ENCODE measurements at places on chromosomes 16 and 17.

GRCh38 chr16:50692999-50693781 is at the start of gene NOD2:
Gene NOD2 (plus strand): TSS chr16:50693606. CDS start chr16:50699496, 5,890 bp downstream.
- DNase-seq, result peak; percentile 18

DNA sequence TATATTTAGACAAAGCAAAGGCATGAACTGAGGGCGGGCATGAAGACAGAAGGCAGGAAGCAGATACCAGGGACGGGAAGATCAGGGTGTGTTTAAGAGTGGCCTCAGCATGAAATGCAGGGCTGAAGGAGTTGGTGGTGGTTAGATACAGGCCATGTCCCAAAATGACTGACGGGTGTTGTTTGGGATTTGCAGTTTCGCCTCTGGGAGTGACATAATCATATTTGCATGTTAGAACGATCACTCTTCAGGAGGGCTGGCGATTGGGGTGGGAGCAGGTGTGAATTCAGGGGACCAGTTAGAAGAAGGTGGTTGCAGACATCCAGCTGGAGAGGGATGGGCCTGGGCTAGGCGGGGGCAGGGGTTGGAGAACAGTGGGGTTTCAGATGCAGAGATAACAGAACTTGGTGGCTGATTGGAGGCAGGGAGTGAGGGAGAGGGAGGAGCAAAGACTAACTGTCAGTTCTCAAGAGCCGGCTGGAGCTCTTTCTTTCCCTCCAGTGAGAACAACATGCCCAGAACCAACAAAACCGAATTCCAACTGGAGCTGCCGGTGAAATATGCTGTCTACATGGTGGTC is 27.2 kb upstream of the ITGAX start:
- DNase-seq, result peak; percentile 59

GRCh38 chr17:29196769-29197515 is 16.7 kb upstream of the MYO18A start:
- DNase-seq, result no peak

GRCh38 chr17:35293151-35293847 is 50.4 kb downstream of the SLFN5 start:
- DNase-seq, result no peak

- DNase-seq, result peak; percentile 23
Measured at GRCh38 chr17:58096892-58097291, 13.7 kb downstream of the DYNLL2 start.

GRCh38 chr17:66737524-66737923 is 97.4 kb upstream of the CACNG5 start:
- peak; percentile 79 for DNase-seq

DNA sequence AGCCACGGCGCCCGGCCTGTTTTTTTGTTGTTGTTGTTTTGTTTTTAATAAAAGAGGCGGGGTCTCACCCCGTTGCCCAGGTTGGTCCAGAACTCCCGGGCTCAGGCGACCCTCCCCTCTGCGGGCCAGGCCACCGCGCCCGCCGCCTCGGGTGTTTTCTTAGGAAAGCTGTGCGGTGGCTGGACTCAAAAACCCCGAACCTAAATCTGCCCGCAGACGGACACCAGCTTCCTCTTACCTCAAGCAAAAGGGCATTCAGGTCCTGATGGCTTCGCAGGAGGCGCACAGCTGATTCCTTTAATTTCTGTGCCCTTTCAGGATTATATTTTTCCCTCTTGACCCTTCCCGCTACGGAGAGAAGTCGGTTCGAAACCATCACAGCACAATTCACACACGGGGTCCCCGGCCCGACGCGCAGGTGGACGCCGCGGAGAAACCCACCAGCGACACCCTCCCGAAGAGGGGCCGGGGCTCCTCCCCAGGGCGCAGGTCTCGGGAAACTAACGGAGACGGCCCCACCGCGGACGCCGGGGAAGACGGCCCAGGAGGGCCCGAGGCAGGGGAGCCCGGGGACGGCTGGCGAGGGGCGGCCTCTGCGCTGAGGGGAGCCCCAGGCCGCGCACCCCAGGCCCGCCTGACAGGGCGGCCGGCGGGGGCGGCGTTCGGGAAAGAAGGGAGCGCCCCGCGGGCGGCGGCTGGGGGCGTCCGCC is 653 bp downstream of the FANCA start:
- peak; percentile 28 for DNase-seq

GRCh38 chr16:88857728-88858339 is 907 bp downstream of the TRAPPC2L start:
- DNase-seq, result peak; percentile 83

DNA sequence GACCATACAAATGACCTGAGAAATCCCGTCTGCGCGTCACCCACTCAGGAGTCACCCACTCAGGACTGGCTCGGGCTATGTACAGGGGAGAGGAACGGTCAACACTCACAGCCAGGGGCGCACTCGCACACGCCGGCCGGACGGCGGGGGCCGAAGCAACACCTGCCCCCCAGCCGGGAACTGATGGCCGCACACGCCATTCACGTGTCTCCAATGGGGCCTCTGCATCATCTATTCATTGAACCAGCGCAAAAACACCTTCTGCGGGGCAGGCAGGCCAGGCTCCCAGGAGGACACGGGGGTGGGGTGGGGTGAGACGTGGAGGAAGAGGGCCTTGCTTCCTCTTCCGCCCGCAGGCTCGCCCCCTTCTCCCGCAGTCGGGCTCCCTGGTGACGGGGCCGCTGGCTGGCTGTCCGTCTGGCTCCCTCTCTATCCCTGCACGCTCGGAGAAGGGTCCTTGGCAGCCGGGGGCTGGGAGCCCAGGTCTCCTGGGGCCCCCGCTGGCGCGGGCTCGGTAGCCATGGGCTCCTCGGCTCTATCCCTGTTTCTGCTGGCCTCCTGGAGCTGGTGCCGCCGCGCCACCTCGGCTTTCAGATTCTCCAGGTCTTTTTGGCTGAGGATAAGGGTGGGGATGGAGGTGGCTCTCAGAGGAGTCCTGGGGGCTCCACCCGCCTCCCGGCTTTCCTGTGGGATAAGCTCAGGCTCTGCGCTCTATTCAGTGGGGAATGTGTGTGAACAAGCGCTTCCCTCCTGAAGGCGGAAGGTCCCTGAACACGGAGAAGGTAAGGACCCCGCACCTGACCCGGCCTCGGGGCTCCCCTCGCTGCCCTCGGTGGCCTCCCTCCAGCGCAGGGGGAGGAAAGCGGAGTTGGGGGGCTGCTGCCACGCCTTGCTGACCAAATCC is 21.1 kb downstream of the CLUH start:
- DNase-seq, result no peak

GRCh38 chr17:42518755-42519545 is 17.1 kb upstream of the NAGLU start:
- DNase-seq, result no peak

DNA sequence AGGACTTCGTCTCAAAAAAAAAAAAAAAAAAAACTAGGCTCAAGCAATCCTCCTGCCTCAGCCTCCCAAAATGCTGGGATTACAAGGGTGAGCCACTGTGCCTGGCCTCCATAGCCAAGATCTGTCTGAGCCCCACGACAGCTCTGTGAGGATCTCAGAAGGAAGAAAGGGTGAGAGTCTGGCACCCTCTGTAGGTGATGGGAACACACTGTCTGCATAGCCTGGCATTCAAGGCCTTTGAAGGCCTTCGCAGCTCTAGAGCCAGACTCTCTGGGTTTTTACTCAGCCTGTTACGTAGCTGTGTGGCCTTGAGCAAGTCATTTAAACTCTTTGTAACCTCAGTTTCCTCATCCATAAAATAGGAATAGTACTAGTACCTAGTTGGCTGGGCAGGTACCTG is 6.3 kb upstream of the XPO6 start:
- peak; percentile 84 for DNase-seq

DNA sequence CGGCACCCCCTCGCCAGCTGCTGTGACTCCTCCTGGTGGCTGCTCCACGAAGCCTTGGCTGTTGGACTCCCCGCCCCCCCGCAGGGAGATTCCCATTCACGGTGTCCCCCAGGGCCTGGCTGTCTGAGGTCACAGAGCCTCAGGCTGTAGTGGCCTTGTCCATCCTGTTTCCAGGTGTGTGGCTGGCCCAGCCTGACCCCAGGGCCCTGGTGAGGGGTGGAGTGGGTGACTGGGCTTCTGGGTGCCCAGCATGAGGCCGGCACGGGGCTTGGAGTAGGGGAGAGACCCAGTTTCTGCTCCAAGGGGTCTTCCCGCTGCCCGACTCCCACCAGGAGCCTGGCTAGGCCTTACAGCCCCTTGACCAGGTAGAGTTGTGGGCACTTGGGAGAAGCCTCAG is 10.4 kb downstream of the PRSS27 start:
- no peak for DNase-seq

GRCh38 chr16:70290949-70291519 is 1.7 kb upstream of the AARS1 start:
- no peak for DNase-seq

DNA sequence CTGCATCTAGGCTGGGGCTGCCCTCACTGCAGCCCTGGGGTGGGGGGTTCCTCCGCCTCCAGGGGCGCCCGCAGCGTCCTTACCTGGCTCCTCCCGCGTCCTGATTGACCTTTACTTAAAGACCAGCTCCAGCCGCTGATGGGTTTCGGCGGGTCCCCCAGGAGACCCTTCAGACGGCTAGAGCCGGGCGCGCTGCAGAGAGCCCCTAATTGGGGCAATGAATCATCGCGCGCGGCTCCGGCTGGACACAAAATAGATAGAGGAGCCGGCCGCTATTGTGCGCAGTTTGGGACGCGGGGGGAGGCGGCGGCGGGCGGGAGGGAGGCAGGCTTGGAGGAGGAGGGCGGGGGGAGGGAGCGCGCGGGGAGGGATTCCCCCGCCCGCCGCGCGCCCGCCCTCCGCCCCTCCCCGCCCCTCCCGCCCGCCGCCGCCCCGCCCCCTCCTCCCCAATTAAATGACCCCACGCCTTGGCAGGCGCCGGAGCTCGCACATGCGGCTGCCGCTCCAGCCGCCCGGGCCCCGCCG is 56.5 kb upstream of the CIBAR2 start:
- peak; percentile 61 for DNase-seq

GRCh38 chr16:75108792-75109731 is 7.5 kb downstream of the LDHD start:
- no peak for DNase-seq

- DNase-seq, result no peak
Measured at GRCh38 chr16:88789594-88789993, 4.6 kb upstream of the PIEZO1 start.

DNA sequence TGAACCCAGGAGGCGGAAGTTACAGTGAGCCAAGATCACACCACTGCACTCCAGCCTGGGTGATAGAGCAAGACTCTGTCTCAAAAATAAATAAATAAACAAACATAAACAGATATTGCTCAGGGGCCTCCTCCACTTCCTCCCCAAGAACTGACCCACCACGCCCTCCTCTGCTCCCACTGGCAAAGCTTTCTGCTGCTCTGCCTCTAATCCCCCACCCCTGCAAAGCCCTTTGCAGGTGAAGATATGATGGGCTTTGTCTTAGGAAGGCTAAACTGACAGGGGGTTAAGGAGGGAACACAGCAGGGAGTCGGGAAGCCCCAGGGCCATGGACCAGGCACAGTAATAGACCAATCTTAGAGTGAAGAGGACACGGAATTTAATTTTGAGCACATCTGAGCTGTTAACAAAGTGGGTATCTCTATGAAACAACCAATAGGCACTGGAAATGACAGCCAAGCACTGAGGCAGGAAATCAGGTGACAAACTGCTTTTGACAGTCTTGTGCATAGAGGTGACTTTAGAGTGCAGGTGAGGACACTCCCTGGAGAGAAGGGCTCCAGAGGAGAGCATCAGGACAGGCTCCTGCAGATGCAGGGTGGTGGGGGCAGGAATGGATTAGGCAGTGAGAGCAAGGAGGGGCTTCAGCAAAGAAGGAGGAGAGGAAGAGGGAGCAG is 6.4 kb upstream of the CD300LD start:
- DNase-seq, result no peak

DNA sequence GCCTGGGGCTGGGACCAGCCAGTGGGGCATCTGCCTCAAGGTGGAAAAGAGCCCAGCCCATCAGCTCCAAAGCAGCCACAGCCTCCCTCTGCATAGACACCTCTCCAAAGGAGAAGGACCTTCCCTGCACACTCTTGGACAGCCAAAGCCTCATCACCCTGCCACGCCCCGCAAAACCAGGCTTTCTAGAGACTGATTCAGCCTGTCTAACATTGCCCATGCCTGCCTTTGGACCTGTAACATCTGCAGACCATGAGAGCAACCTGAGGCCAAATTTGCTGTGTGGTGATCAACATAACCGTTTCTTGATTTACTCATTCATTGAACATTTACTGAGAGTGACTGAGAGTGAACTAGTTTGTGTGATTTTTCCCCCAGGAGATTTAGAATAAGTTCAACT is 219.7 kb upstream of the HSBP1 start:
- no peak for DNase-seq

DNA sequence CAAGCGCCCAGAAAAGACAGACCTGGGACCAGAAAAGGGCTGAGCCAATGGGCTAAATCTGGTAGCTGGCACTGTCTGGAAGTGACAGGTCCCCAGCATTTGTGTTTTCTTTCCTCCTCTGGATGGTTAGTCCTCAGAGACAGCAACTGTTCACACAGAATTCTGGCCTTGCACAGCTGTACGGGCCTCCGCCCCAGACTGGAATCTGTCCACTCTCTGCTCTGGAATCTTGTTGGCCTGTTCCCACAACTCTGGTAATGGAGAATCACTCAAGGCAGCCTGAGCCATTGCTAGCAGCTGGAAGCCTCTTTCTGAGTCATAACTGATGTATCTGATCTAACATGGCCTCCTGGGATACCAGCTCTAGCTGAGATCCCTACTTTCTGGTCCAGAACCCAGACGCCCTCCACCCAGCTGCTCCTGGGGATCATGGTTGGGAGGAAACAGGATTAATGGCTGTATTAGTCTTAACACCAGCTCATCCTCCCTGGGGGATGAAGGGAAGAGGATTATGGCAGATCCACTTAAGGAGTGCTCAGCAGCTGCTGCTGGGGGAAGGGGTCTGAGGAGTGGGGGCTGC is 9.1 kb downstream of the ZNF668 start:
- no peak for DNase-seq

DNA sequence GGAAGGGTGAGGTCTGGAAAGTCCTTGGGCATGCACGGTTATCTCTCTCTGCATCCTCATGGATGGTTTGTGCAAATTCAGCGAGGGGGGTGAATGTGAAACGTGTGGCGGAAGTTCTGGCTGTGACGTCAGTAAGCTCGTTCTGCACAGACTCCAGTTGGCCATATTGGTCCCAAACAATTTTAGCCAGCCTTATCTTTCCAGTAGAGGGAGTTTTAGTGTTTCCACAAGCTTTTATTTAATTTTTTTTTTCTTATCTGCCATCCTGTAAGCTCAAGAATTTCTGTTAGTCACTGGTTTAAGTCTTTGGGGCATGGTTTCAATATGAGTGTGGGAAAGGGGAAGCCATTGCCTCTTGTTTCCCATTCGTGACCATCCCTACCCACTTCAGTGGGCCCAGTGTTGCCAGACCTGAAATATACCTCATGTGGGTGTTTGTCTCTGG is 39.0 kb downstream of the HLF start:
- DNase-seq, result no peak

DNA sequence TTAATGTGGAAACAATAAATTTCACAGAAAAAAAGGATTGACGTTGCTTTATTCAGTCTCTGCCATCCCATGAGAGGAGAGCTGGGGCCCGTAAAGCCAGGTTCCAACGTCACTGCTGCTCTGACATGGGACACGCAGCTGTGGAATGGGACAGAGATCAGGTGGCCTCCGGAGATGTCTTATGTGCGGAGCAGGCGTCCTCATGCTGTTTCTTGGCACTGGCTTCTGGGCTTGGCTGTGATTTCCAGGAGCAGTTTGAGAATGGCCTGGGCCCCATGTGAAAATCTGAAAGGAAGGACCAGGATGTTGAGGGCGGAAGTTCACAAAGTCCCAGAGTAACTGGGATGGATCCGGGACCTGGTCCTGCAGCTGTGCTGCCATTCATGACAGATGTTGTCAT is 32.4 kb downstream of the NDEL1 start:
- no peak for DNase-seq

- DNase-seq, result no peak
Measured at GRCh38 chr17:63987221-63988126, 10.7 kb upstream of the PRR29 start.

GRCh38 chr16:1102921-1103635 is 7.0 kb upstream of the C1QTNF8 start:
- peak; percentile 43 for DNase-seq

All from mesendoderm (in vitro differentiated cells).